Motor neuron (in vitro differentiated cells): ENCODE measurements at places on chromosomes 16 and 17. TPM values are rescaled to one million over a fixed set of nuclear protein-coding genes. Genes with fewer than 3 reads are reported as not detected.
A peak's percentile ranks its signal among the peaks of the same experiment; 100 is the strongest.

- ATAC-seq = no peak
Observed at GRCh38 chr17:68768804-68769203, 167.6 kb upstream of the FAM20A start.

GRCh38 chr16:88353691-88354090 is 29.1 kb upstream of the ZNF469 start:
- ATAC-seq = no peak

GRCh38 chr16:22671301-22672076 is 142.5 kb upstream of the HS3ST2 start:
- no peak for ATAC-seq

DNA sequence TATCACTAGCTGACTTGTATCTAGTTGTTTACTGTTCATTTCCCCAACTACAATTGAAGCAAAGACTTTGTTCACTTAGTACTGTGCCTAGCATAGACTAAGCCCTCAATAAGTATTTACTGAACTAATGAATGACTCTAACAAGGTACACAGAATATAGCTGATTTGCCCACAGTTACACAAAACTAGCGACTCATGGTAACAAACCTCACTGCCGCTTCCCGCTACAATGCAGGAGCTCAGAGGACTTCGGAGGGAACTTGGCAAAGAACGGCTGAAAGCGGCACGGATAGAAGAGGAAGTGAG is 524 bp downstream of the EFTUD2 start:
- ATAC-seq = no peak

- no peak for ATAC-seq
Observed at GRCh38 chr17:42692489-42692888, 10.2 kb downstream of the CNTNAP1 start.

GRCh38 chr16:54318941-54319340 is 32.4 kb upstream of the IRX3 start:
- no peak for ATAC-seq

- peak; percentile 46 for ATAC-seq
Observed at GRCh38 chr17:44200478-44201155, 933 bp upstream of the ATXN7L3 start.

- ATAC-seq = no peak
Observed at GRCh38 chr16:11211977-11212797, 43.8 kb downstream of the SOCS1 start.

DNA sequence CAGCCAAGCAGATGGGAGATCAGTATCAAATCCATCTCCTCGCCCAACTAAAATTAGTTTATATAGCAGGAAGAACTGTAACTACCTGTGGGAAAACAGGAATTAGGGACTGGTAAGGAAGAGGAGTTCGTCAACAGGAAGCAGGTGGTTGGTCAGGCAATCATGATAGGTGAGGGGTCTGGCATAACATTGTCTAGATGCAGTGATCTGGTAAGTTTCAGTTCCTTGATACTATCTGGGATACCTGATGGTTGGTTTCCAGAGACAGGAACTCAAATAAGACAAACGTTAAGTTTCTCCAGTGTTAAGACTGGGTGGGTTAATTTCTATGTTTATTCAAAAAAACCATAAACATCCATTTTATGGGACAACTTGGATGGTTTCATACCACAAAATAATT is 53.8 kb downstream of the CEP112 start:
- no peak for ATAC-seq

GRCh38 chr16:28897826-28898225 is 19.5 kb downstream of the ATP2A1 start:
- no peak for ATAC-seq

- peak; percentile 21 for ATAC-seq
Observed at GRCh38 chr16:65120831-65121721, 787 bp downstream of the CDH11 start.

DNA sequence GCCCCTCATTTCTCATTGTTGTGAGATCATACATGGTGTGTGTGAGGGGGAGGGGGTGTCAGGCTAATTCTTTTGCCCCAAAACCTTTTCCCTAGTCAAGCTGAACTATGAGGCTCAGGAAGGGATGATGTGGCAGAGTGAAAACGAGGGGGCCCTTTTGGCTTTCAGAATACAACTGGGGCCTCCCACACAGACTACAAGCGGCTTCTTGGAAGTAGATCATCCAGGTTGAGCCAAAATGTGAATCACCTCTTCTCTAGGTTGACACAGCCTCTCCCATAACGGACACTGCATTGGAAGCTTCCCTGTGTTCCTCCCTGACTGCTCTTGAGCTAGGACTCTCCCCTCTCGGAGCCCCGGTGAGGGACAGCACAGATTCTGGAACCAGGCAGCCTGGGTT is 2.3 kb upstream of the ALKBH5 start:
- ATAC-seq = no peak

DNA sequence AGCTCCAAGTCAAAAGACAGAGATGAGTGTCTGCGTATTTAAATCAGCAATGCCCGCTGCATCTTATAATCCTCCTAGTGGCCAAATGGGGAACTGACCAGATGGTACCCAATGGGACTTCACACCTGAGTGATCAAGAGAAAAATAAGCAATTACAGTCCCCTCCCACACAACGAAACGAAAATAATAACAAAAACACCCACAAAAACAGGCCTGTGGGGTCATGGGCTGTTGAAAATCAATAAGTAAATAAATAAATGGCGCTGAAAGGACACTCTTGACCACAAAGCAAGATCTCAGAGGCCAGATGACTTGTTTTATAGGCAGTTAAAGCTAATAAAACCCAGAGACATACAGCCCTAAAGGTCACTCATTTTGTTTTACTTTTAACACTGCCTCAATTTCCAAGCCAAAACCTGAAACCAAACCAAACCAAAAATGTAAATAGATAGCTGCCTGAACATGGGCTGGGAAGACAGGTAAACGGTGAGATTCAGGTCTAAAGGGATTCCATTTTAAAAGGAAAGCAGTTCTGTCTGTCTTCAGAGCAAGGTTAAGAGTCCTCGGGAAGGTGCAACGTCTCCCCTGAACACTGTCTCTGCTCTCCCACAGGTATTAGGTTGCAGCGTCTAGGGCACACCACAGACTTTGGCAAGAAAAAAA is 1.3 kb downstream of the ZNF821 start:
- ATAC-seq = no peak

DNA sequence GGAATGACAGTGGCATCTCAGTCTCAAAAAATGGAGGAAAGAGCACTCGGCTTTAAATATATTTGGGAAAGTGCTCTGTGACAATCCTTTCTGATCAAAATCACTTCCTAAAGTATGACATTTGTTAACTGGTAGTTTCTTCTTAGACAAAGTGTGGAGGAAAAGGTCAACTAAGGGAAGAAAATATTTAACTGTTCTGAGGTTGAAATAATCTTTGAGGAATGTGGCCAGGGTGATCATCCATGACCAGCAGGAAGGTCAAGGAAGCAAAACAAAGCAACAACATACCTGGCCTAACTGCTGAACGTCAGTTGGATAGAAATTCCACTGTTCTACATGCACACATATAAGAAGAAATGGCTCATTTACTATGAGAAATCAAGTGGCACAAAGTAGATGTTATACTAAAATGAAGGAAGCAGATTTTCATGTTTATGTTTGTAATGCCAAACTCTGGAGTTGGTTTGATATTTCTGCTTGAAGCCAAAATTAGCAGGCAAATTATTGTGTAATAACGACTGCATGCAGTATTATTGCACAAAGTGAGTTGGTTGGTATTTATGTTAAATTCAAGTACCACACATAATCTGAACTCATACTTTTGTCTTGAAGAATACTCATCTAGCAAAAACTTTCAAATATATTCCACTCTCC is 87.3 kb upstream of the CORO6 start:
- ATAC-seq = peak; percentile 10

DNA sequence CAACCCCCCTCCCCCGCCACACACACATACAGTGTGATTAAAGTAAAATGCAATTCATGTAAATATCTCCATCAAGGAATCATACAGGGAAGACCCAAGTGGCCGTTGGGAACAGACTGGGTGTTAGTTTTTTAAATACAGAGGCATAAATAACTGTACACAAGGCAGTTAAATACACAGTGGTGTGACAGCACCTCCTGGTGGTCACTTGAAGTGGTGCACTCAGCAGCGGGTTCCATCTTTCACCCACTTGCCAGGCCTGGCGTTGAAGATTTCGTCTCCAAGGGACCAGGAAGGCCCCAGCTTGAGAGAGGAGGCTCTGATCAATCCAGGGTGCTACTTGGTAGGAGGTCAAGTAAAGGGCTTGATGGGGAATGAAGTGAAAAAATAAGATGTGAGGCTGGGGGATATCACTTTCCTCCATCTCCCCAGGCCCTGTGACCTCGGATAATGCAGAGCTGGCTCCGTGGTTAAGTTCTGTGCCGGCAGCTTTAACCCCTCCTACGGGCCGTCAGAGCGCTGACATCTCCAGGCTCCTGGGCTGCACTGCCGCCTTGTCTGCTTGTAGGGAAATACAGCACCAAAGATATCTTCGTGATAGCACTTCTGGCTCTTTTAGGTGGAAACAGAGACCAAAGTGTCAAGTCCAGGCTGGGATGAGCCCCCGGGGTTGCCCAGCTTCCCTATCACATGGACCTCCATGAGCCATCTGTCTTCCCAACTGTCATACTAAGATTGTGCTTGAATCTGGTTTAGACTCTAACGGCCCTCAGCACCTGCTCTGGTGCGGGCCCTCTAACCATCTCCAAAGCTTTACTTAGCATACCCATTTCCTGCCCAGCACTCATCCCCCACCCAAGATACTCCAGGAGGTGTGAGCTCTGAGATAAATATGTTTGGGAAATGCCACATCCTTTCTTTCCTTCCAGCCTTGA is 20.7 kb downstream of the LGALS9 start:
- ATAC-seq = peak; percentile 45

DNA sequence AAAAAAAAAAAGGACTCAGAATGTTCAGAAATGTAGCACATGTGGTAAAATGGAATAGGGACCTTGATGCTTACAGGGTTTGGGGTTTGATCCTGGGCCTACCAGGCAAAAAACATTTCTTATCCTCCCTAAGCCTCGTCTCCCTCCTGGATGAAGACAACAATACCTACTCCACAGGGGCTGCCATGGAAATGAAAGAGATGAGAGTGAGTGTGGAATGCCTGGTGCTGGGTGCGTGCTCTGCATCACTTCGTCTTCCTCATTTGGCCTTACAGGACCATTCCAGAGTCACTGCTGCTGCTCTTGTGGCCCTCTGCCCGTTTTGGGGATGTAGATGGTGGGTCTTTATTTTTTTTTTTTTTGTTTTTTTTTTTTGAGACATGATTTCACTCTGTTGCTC is 692.9 kb upstream of the EEF2KMT start:
- ATAC-seq = no peak

DNA sequence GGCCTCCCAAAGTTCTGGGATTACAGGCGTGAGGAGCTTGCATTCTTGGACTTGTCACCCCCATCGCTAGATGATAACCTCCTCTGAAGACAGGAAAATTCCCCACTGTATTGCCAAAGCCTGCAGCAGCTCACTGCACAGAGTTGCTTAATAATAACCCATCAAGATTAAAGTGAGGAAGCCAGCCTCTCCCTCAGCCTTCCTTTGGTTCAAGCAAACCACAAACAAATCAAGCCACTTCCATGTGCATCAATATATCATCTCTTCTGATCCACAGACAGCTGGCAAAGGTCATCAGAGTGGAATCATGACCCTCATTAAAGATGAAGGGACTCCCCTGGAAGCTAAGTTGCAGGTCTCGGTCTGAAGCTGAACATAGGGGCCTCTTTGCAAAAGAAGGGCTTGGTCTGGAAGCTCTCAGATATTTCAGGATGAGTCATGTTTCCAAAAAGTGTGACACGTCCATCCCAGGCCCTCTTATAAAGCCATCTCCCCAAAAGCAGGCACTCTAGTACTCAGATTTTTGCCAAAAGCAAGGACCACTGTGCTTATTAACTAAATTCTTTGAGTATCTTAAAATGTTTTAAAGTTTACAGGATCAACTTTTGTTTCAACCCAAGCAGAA is 4.8 kb downstream of the EMP2 start:
- no peak for ATAC-seq

- ATAC-seq = no peak
Observed at GRCh38 chr16:27315333-27316037, 1.7 kb downstream of the IL4R start.

- peak; percentile 41 for ATAC-seq
Observed at GRCh38 chr16:65532258-65532657, 410.4 kb upstream of the CDH11 start.

DNA sequence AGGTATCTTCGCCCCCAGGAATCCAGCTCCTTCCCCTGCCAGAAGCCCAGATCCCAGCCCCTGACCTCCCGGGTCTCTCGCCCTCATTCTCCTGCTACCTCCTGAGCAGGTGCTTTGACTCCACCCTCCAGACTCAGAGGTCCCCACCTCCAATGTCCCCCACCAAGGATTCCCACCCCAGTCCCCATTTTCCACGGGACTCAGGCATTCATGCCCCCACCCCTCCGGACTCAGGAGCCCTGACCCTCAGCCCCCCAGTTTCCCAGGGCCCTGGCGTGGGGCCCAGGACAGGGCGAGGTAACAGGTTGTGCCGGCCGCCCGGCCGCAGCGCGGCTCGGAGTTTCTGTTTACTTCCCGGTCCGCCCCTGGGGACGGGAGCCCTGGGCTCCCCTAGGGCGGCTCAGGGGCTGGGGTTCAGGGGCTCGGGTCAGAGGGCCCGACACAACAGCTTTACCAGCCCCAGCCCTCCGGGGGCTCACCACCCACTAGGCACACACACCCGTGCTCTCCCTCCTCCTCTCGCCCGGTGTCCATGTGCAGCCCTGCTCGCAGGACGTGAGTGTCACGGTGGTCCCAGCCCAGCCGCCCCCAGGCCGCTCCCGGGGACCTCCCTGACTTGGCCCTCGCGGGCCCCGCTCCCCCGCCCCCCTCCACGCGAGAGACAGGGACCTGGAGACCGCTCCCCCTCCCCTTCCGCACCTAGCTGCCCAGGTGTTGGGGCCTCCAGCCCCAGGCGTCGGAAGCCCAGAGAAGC is 595 bp downstream of the BICDL2 start:
- peak; percentile 17 for ATAC-seq

GRCh38 chr17:64390044-64390443 is 616 bp downstream of the PECAM1 start:
- no peak for ATAC-seq

FAAP100 gene
- total RNA-seq = 13.9 and 14.4 TPM in 2 replicates

VAT1L gene
- 148 and 195 TPM in 2 replicates for total RNA-seq

ZNF469 gene
- total RNA-seq = 0.27 and 0.46 TPM in 2 replicates

CISD3 gene
- total RNA-seq = 10.5 and 11.5 TPM in 2 replicates
